CD4-positive, alpha-beta T cell treated with Interferon alpha-2 for 1 hour (primary cell): ENCODE measurements at places on chromosomes 11 and 22.

DNA sequence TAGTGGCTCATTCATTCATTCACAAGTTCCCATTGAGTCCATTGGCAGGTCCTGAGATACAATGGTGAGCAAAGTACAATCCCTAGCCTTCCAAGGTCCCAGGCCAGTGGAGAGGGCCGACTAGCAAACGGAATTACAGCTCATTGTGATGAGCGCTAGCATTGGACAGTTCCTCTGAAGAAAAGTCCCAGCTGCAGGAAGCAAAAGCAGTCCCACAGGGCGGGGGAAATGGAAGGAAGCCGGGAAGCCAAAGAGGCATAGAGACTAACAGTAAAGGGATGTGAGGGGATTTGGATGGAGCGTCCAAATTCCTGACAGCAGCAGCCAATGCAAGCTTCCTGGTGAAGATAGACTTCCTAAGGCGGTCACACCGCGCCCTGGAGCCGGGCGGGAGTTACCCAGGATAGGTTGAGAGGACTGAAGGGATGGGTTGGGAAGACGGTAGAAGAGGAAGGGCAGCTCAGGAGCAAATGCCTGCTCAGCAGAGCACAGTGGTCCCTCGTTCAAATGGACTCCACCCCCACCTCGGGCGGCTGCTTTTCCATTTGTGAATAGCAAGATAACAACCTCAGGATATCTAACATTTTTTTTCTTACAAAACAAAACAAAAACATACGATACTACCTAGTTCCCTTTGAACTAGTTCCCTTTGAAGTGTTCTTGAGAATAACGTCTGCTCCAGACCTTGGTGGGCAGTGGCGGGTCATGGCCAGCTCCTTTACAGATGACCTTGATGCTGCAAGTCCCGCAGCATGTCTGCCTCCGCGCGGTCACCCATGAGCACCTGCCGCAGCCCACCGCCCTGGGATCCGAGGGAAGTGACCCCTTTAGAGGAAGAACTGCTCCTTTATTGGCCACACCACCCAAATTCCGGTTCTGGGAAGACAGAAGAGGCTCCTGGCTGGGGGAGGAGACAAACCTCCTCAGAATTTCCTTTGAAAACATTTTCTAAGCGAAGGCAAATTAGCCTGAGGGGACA lies 132.9 kb downstream of the RASSF10 start:
- no peak for DNase-seq

GRCh38 chr11:90491466-90491865 lies 268.6 kb upstream of the CHORDC1 start:
- DNase-seq, result no peak

GRCh38 chr11:92955860-92956259 lies 13.6 kb upstream of the MTNR1B start:
- DNase-seq, result no peak

- no peak for DNase-seq
Observed at GRCh38 chr11:121881806-121882205, 234.2 kb downstream of the BLID start.

DNA sequence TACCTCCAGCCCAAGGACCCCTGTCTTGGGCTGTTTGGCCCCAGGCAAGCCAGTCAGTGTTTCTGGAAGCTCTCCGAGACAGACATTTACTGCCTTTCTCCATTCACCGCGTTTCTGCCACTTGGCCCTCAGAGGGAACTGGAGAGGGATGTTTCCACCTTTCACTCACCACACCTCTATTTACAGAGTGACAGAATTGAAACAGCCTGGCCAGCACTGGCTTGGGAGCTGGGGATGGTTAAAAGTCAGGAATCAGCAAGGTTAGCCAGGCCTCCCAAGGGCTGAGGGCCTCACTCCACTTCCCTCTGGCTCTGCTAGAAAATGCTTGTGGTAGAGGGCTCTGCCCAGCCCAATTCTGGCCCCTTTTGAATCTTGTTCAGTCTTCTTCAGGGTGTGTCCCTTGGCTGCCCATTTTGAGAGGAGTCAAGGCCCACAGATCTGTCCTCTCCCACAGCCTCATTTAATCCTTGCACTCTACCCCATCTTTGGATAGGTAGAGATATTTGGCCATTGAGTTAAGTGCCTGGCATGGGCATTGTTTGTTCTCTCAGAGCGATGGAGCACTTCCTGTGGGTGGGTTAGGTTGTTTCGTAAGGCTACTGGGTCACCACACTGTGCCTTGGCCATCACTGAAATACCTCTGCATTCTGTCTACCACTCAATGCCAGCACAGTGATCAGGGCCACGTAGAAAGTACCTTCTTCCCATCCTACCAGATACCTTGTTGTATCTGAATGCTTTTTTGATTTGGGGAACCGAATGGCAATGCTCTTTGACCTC lies 119.2 kb downstream of the MICAL2 start:
- DNase-seq, result no peak

- DNase-seq, result no peak
Observed at GRCh38 chr11:1084561-1085439, 10.1 kb downstream of the MUC2 start.

GRCh38 chr11:70668204-70669202 lies 270.2 kb downstream of the CTTN start:
- DNase-seq, result no peak

DNA sequence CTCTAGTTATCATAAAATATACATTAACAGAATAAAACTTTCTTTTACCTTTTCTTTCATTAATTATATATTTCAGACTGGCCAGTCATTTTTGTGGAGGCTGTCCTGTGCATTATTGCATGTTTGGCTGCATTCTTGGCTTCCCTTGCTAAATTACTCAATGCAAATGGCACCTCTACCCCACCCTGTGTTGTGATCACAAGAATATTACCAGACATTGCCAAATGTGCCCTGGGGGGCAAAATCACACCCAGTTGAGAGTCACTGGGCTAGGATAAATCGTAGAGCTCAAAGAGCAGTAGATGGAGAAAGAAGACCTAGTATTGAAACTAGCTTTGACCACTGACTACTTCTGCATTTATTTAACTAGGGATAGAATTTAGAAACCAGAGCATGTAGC lies 1257.8 kb upstream of the TENM4 start:
- no peak for DNase-seq

DNA sequence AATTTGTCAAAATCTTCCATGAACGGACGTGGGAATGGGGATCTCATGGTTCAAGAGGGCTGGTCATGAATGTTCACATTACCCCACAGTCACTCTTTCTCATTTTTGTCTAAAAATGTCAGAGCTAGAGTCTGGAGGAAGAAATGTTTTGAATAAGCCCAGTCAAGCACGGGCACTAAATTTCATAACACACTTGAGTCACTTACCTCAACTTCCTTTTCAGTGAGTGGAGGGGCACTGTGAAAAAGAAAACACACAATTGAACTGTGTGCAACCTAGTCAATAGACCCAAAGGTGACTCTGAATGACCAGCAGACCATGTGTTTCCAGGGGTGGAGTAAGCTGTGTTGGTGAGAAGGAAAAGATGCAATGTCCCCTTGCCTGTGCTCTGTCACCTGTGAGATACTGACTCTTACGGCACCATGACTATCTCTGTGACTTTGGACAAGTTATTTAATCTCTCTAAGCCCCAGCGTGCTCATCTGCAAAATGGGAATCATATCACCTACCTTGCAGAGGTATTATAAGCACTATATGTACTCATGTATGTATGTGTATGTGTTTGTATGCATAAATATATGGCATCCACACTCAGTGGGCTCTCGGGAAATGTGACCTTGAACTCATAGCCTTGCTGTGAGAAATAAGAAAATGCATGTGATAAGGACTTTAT lies 38.2 kb upstream of the LYVE1 start:
- DNase-seq, result no peak

- no peak for DNase-seq
Observed at GRCh38 chr11:47507563-47508239, 45.2 kb downstream of the CELF1 start.

DNA sequence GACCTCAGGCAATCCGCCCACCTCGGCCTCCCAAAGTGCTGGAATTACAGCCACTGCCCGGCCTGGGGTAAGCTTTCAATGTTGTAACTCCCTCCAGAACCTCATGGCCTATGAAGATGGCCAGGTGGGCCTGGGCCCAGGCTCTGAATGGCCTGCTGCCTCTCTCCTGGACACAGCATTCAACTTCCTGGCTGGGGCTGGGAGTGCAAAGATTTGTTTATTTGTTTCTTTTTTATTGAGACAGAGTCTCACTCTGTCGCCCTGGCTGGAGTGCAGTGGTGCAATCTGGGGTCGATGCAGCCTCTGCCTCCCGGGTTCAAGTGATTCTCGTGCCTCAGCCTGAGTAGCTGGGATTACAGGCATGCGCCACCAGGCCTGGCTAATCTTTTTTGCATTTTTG lies 513 bp upstream of the TSGA10IP start:
- DNase-seq, result no peak
